ENCODE measurements at places on chromosomes 5 and 9.

DNA sequence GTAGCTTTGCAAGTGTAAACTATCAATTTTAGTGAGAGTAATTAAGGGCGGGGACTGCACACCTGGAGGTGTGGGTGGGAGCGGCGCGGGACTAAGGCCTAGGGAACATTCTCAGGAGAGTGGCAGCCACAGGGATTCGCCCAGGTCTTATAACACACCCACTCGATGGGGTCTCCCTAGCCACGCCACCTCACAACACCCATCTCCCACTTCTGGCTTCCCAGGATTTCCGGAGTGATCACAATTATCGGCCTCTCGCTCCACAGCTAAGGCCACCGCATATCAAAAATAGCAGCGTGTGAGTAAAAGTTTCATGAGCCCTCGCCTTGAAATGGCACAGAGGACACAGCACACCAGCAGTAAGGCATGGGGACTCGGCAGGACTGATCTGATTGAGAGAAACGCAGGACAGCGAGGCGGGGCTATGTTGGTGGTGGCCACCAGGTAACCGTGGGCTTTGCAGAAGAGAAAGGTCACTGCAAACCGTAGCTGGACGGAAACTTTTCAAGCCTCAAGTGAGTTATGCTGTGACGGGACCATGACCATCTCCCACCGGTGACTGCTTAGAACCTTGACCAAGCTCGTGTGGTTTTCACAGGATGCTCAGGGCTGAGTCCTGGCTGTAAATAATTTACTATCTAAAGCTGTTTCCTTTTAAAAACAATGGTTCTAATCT lies 1.1 kb upstream of the LPAR1 start:
- peak; percentile 60 for DNase-seq

- no peak for DNase-seq
Observed at GRCh38 chr5:134964359-134965270, 3.1 kb upstream of the CATSPER3 start.

GRCh38 chr9:125337236-125337635 lies 75.6 kb downstream of the GAPVD1 start:
- DNase-seq = no peak

DNA sequence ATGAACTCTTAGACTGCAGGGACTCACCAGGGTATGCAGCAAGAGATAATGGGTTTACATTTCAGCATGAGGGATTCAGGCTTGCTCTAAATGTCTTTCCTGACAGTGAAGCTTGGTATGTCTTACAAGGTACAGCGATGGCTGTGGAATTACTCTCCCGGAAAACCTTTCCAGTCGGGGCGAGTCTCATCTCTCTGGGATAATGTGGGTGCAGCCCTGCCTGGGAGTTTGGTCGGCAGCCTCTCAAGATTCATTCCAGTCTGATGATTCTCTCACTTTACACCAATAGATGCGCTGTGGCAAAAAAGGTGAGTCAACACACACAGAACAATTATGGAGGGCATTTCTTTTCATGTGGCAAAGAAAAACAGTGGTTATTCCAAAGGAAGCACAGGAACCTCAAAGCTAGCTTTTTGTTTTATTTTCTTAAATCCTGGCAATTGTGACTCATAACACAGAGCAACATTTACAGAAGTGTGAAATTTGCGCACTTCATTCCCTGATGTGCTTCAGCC lies 190.3 kb downstream of the DCP2 start:
- DNase-seq = no peak

DNA sequence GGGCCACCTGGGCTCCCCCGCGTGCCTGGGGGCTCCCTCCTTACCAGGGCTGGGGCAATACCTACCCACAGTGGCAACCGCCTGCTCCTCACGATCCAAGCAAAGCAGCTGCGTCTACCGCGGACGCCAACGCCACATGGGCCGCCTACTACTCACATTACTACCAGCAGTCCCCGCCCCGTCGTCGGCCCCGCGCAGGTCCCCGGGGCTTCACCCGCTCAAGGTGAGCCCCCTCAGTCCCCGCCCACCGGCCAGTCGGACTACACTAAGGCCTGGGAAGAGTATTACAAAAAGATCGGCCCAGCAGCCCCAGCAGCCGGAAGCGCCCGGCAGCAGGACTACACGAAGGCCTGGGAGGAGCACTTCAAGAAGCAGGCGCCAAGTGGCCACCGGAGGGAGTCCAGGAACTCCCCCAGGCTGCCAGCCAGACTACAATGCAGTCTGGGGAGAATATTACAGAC lies 106.0 kb upstream of the MTAP start:
- no peak for DNase-seq

DNA sequence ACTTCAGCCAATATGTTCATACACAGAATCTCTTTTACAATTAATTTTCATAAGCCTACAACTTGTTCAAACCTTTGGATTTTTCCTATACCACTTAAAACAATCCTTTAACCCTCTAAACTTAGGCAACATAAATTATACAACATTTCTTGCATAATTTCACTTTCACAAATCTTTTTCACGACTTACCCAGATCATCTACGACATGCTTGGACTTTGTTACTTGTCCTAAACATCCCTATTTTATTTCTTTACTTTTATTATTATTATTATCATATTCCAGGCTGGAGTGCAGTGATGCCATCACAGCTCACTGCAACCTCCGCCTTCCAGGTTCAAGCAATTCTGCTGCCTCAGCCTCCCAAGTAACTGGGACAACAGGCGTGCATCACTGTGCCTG lies 68.0 kb downstream of the CACNA1B start:
- no peak for DNase-seq

GRCh38 chr9:38084556-38084880 lies 15.5 kb upstream of the SHB start:
- no peak for DNase-seq

DNA sequence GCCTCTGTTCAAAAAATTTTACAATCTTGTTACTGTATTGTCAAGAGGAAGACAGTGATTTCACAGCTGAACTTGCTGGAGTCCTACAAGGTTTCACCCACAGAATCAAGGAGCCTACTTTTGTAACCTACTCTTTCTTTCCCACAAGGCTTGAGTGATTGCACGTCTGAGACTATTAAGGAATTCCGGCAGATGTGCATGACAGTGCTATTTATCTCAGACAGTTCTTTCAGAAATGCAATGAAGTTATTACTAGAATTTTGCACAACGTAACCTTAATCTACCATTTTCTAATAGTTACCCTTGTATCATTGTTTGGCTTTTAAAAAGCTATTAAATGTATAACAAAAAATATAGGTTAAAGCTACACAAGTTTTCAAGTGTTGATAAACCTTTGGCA lies 400.1 kb downstream of the PTPRD start:
- DNase-seq = no peak

- no peak for DNase-seq
Observed at GRCh38 chr5:174526177-174526576, 198.2 kb upstream of the MSX2 start.

- DNase-seq = peak; percentile 89
Observed at GRCh38 chr9:137551264-137552021, at the start of gene MRPL41. MRPL41 (plus strand) TSS chr9:137551879; CDS start chr9:137552082, 203 bp downstream.

GRCh38 chr9:124801356-124801755 lies 24.4 kb downstream of the OLFML2A start:
- DNase-seq = no peak

DNA sequence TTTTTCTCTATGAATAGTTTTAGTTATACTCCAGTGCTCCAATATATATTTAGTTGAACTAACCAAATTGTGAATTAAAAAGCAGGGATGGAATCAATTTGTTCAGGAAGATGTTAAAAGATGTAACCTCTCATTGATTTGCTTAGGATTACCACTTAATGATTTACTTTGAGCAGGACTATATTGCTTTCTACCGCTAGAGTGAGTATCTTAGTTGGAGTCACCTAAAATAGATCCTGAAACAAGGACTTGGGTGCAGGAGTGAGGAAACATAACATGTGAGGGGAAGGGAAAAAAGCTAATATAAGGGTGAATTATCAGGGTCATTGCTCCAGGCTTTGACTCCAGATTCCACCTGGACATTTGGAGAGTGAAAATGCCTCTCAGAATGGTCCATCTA lies 2277.4 kb upstream of the C9orf72 start:
- no peak for DNase-seq

GRCh38 chr5:42948961-42949347 lies 91.2 kb downstream of the ANXA2R start:
- no peak for DNase-seq

GRCh38 chr5:17829456-17829855 lies 195.2 kb downstream of the TAF11L14 start:
- no peak for DNase-seq

- DNase-seq = no peak
Observed at GRCh38 chr5:4815002-4815401, 325.1 kb upstream of the ADAMTS16 start.

GRCh38 chr5:114726131-114726530 lies 364.3 kb downstream of the KCNN2 start:
- no peak for DNase-seq

DNA sequence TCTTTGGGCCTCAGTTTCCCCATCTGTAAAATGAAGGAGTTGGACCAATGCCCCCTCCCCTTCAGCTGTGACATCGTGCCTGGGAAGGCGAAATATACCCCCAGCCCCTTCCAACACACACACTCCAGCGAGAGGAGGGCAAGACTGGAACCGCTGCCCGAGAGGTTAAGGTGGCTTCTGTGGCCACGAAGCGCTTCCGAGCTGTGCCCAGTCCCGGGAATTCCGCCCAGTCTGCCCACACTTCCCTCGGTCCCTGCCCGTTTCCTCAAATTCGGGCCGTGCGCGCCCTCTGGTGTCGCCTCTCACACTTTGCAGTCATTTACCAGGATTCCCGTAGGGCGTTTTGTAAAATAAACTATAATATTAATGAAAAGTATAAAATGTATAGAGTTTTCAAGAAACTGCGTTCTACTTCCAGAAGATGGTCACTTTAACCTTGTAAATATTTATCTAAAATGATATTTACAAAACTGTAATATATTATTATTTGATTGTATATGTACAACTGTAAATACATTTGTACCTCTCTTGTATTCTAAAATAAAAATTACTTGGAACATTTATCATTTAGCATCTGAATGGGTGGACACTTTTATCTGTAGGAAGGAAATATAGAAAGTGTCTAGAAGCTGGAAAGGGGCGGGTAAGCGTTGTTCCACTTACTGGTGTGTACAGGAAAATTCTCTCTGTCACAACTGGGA lies 11.0 kb upstream of the EXOSC2 start:
- peak; percentile 59 for DNase-seq

DNA sequence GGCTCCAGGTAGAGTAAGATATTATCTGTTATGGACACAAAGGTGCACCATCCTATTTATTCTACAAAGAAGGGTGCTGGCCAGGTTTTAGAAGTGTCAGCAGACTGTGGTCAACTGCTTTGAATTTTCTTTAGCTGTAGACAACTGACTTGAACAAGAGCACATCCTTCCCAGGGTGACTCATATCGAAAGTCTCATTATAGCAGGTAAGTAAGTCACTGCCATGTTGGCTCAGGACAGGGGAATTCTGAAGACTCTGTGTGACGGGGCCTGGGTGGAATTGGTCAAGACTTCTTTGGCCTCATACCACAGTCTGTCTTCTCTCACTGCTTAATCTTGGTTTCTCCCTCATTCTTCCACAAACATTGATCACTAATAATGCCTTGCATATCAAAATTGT lies 214.5 kb upstream of the CDH9 start:
- DNase-seq = no peak

DNA sequence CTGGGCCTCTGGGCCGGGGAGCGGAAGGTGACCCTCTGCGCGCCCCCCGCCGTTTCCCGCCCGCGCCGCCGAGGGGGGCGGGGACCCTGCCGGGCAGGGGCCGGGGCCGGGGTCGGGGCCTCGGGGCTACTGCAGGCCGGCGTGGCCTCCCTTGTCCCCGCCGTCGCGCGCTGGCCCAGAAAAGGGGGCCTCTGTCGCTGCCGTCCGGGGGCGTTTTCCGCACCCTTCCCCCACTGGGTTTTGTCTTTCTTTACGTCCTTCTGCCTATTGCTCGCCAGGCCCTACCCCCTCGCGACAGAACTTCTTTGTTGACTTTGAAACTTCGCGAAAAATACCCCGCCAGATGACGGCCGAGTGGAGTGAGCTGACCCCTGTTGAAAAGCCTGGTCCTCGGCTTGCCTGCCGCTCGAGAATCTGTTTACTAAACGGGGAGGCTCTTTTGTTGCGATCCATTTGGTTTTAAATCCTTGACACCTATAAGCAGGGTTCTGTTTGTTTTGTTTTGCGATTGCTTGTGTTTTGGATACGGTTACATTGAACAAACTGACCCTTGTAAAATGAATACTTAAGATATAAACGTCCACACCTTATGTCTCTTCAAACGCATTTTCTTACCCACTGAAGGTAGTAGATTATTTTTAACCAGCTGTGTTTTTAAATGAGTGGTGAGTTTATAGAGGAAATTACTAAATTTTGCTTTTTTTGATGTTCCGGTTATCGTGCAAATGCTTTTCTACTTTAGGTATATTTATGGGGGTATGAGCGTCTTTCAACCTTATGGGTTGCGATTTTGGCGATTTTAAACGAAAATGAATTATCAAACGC lies 765 bp downstream of the MARCHF6 start:
- peak; percentile 74 for DNase-seq

DNA sequence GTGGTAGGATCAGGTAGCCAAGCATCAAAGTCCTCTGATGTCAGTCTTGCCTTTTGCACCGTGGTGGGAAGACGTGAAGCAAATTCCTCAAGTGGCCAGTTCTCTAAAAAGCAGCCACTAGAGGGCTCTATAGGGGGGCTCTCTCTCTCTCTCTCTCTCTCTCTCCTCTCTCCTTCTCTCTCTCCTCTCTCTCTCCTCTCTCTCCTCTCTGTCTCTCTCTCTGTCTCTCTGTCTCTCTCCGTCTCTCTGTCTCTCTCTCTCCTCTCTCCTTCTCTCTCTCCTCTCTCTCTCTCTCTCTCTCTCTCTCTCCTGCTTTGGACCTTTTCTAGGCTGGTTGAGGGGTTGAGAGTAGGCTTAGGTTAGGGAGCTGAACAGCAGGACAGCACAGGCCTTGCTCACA lies 13.9 kb upstream of the OSMR start:
- DNase-seq = peak; percentile 22

- DNase-seq = no peak
Observed at GRCh38 chr5:143138839-143139238, 264.6 kb downstream of the NR3C1 start.

DNA sequence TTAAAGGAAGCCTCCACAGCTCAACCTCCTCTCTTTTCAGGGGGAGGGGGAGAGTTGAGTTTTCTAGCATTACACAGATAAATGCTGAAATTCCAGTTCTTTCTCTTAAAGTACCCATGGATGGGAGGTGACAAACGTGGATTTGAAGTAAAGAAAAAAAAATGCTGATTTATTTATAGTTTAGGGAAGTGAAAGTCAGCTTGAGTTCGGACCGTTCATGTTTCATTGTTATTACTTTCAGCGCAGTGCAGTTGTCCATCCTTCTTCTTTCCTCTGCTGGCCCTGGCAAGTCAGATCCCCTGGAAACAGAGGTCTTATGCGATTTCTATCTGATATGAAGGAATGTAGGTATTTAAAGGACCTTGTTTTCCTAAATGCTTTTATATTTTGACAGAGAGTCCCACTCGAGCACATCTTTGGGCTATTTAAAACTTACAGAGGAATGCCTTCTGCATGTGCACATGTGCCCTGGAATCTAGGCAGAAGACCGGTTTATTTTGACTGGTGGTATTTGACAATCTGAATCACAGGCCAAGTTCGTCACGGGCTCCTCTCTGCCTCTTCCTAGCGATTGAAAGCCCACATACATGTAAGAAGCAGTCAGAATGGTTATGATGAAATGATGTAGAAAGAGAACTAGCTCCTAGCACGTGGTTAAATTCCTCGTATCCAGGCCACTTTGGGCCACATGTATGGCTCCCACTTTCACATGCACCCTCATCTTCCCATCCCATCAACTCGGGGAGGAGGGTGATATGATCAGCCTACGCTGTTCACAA lies 385.2 kb upstream of the KLF4 start:
- no peak for DNase-seq

All from right kidney (tissue), 9 donors.